ENCODE measurements at places on chromosomes 11 and 22.

DNA sequence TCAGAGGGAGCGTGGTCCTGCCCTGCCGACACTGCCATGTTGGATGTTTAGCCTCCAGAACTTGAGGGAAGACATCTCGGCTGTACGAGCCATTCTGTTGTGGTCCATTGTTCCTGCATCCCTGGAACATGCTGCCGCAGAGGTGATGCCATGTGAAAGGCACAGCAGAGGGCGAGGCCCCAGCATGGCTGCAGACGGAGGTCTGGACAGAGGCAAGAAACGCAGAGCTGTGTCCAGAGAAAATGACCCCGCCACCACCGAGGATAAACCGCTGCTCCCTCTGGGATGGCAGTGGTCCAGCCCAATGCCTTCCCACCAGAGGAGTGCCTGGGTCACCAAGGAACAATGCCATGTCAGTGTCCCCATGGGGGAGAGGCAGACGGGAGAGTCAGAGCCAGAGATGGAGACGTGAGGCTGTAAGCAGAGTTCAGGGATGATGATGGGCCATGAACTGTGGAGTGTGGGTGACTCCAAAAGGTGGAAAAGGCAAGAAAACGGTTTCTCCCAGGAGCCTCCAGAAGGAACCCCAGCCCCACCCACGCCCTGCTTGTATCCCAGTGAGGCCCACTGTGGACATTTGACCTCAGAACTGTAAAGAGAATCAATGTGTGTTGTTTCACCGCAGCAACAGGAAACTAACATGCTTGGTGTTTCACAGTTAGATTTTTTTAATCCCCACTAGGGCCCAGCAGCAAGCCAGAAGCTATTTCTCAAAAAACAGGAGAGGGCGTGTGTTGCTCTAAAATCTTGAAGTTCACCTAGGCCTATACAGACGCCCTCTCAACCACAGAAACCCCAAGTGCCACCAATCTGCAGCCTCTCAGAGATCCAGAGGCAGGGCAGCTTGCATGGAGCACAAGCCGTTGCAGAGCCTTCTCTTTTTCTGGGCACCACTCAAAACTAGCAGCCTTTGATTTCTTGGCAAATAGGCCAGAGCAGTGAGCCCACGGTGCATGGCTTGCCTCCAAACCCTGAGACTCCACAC lies 1422.9 kb downstream of the TBC1D22A start:
- DNase-seq = no peak

DNA sequence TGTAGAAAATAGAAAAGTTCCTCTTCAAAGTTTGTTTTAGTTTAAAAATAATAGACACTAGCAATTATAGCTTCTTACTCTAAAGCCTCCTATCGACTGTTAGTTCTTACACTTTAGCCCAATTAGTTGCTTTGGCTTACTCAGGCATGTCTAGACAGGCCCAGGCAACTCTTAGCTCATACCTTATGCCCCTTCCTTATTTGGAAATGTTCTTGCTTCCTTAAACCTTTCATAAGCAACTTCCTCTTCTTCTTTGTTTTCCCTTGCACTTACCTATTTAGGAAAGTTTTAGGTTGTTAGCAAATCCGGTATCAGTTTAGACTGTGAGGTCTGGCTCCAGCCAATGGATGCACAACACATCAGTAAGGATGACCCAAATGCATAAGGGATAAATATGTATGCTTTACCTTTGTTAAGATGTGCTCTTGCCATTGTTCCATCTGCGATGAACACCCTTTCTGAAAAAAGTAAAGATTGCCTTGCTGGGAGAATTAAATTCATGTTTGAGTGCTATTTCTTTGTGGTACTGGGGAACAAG lies 1277.5 kb upstream of the CNTN5 start:
- DNase-seq = no peak

GRCh38 chr11:94450048-94450447 lies 43.6 kb downstream of the MRE11 start:
- no peak for DNase-seq

DNA sequence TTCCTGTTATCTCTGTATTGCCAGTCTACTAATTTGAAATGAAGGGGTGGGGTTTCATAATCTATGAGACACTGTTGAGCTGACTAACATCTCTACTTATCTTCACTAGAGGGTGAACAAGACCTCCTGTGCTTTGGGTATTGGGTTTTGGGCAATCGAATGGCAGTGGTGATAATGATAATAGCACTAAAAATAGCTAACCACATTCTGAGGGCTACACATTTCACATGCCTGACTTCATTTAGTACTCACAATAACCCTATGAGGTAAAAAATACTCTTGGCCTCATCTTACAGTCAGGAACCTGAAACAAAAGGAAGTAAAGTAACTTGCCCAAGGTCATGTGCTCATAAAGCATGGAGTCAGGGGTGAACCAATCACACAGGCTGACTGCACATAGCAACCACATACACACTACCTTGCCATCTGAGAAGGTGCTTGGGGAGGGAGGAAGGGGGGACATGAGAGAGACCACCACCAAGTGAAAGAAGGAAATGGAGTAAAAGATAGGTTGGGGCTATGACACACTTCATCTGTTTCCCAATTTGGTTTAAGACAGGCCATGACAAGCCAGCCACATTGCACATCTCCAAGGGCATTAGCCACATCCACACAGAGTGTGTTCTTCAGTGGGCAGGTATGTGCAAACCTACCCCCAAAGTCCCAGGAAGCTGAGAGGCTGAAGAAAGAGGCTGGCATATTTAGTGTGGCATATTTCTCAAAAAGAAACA lies 387.6 kb upstream of the DDI1 start:
- DNase-seq = no peak

- no peak for DNase-seq
Measured at GRCh38 chr11:120112174-120112796, 25.6 kb downstream of the TRIM29 start.

GRCh38 chr11:108246308-108246707 lies 23.4 kb downstream of the ATM start:
- DNase-seq = no peak

DNA sequence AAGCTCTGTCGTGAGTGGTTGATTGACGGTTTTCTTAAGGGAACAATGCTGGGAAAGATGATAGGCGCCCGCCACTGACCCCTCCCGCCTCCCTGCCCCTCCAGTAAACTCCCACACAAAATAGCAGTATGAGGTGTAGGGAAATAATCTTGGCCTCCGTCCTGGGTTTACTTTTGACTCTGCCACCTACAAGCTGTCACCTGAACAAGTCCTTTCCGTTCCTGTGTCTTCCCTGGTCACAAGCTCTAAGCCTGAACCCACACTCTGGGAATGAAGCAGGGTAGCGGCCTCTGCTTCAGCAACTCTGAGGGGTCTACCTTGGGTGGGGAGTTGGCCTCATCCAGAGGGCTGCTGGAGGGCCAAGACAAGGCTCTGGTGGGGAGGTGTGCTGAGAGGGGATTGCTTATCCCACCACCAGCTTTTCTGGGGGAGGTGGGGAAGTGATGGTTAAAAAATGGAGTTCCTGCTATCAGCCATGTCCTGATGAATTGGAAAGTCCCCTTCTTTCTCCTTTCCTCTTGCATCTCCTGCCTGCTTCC lies 87.8 kb downstream of the CEP164 start:
- DNase-seq = no peak

GRCh38 chr11:76152086-76152681 lies 54.1 kb downstream of the WNT11 start:
- DNase-seq = peak; percentile 93

DNA sequence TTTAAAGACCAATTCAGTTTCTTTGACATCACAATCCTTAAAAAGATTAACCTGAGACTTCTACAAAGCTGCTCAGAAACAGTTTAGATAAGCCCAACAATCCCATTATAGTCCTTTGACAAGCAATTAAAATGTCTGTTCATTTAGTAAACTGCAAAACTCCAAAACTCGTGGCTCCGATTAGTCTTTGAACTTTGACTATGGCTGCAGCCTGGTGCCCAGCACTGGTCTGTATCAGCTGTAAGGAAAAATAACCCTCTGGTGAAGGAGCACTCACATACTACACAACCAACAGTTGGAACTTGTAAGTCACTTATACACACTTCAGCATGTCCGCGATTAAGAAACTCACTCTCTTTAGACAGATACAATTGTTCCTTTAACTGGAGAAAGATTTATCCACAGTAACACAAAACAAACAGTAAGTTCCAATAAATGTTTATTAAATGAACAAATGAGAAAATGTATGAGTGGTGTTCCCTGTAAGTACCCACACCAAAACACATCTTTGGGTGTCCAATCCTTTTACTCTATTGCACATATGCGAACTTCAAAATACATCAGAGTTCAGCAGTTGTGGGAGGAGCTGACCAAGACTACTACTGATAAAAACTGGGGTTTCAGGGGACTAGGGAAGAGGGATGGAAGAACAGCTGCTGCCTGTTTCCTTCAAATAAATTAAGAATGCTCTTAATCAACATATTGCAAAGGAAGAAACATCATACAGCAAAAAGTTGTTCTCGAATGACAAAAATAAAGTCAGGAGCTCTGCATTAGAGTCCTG lies 36.4 kb downstream of the PITPNB start:
- DNase-seq = no peak

DNA sequence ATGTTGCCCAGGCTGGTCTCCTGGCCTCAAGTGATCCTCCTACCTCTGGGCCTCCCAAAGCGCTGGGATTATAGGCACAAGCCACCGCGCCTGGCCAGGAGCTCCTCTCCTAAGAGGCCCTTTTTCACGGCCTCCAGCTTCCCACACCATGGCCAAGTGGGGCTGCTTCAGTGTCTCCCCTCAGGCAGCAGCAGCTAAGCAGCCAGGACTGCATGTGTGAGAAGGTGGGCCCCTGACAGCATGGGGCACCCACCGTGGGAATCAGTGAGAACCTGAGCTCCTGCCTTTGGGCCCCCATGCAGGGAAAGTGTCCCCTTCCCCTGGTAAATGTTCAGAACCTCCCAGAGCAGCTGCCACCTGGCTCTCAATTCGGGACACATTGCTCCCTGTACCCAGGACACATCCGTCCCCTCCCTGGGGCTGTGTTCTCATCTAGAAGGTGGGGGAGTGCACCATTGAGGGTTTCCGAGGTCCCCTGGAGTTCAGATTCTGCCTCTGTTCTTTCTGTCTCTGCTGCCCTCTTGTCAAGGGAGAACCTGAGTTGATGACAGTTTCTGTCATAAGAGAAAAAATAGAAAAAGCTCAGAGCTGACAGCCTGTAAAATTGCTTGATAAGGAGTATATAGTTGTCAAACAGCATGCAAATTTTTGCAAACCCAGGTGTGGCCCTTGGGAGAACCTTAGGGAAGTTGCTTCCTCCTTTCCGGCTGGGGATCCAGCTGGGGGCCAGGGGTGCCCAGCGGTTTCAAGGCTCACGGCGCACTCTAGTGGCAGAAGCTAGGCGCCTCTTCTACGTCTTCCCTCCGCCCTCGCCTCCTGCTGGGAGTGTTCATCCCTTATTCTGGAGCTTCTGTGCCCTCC lies 29.7 kb downstream of the FAM83F start:
- peak; percentile 61 for DNase-seq

DNA sequence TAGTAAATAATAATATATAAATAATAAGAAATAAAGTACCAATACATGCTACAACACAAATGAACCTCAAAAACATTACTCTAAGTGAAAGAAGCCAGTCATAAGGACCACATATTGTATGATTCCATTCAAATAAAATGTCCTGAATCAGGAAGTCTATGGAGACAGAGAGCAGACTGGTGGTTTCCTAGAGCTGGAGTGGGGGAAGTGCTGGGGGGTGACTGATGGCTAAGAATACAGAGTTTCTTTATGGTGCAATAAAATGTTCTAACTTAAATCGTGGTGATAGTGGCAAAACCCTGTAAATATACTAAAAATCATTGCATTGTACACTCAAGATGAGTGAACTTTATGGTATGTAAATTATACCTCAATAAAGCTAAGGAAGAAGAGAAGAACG lies 376.5 kb downstream of the BUD13 start:
- no peak for DNase-seq

GRCh38 chr11:19918302-19919049 lies 205.8 kb downstream of the NAV2 start:
- DNase-seq = no peak

DNA sequence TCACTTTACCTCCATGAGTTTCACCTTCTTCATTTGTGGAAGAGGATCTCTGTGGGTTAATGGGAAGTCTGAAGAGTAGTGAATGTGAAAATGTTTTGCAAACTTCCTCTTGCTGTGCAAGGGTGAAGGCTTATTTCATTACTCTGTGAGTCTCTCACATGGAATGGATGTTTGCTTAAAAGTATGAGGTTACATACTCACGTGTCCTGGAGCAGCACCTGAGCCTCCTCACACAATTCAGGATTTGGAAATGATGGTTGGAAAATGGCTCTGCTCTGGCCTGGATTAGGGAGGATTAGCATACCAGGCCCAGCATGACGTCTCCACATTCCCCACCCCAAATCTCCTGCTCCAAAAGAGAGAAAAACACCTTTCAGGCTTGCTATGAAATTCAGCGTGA lies 4.8 kb downstream of the GRAMD1B start:
- no peak for DNase-seq

DNA sequence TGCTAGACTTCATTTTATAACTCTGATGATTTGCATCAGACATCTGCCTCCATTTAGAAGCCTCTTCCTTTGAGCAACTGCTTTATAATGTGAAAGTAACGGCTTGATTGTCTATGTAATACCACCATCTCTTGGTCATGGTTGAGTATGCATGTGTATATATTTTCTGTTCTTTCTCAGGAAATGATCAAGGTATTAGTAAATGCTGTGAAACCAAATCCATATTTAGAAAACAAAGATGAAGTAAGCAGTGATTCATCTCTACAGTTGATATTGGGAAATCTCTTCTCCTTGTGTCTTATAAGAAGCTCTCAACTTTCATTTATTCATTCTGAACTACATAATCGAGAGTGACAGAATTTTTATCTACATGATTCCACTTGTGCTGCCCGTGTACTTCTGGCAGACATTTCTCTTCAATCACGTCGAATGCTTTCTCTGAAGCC lies 104.6 kb upstream of the ANO3 start:
- DNase-seq = no peak

DNA sequence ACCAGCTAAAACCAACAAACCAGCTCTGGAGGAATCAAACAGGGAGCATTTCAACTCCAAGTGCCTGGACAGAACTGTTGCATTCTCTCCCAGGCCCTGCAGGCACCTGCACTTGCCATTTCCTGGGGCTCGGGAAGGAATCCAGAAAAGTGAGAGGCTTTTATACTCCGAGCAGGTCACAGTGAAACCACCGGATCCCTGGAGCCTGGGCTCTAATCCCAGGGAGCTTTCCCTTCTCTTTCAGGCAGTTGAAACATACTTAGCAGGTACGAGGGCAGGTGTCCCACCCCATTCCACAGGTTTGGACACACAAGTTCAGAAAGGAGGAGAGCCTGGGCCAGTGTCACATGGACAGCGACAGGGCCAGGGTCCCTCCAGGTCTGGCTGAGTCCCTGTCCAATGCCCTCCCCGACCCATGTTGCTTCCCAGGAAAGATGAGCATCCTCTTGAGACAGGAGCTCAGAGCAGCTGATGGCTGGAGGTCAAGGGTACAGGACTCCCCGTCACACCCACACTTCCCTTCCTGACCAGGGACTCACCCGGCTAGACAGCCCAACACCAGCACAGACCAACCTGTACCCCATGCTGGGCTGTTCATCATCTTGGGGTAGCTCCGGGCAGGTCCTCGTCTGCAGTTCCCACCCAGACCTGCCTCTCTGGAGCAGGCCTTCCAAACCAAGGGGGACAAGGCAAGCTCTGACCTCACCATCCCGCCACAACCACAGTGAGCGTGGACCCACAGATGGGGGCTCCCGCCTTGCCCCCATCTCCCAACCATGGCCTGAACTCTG lies 49.9 kb upstream of the CD5 start:
- DNase-seq = no peak

GRCh38 chr11:109853156-109853776 lies 239.9 kb upstream of the ZC3H12C start:
- DNase-seq = no peak

All from stimulated activated CD4-positive, alpha-beta T cell treated with anti-CD3 and anti-CD28 coated beads, Interleukin-2, amount 100 ng/mL, for 48 hours (primary cell).